NK-92 treated with Interleukin-12 subunit alpha and Interleukin-12 subunit beta, amount 100 ng/mL, for 24 hours (cell line): ENCODE measurements at places on chromosomes 6 and 20.

DNA sequence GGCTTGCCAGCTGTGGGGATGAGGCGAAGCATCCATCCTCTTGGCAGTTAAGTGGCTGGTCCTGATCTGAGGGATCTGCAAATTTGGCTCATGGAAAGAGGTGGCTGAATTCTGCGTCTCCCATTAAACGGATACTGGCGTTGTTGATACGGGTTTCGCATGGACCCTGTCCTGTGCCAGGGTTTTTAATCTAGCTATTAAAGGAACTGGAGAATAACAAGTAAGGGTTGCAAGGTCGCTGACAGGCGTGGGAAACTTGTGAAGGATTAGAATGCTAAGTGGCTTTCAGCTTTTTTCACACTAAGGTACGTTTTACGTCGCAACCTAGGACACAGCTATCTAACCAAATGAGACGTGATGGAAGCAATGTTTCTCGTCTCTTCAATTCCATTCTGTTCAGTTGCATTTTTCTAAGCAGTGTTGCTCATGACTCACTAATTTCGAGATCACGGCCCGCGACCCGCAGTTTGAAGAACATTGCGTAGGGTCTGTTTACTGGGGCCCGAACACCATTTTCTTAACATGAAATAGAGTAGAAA lies 852 bp downstream of the GMNN start:
- no peak for DNase-seq

- DNase-seq, result no peak
Observed at GRCh38 chr20:54212871-54213270, 5.0 kb downstream of the PFDN4 start.

DNA sequence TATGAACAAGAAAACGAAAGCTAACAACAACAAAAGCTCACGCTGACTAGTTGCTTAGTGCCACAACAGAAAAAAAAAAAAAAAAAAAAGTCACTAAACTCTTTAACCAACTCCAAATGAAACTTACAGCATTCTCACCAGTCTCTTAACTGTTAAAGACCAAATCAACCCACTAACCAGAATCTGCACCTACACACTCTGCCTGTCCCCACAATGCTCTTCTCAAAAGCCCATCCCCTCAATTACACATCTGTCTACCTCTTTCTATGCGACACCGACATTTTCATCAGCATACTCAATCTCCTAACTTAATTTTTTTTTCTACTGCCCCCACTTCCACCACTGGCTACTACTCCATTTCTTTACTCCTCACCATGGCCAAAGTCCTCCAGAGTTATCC lies 34.3 kb downstream of the NOL7 start:
- DNase-seq, result no peak

DNA sequence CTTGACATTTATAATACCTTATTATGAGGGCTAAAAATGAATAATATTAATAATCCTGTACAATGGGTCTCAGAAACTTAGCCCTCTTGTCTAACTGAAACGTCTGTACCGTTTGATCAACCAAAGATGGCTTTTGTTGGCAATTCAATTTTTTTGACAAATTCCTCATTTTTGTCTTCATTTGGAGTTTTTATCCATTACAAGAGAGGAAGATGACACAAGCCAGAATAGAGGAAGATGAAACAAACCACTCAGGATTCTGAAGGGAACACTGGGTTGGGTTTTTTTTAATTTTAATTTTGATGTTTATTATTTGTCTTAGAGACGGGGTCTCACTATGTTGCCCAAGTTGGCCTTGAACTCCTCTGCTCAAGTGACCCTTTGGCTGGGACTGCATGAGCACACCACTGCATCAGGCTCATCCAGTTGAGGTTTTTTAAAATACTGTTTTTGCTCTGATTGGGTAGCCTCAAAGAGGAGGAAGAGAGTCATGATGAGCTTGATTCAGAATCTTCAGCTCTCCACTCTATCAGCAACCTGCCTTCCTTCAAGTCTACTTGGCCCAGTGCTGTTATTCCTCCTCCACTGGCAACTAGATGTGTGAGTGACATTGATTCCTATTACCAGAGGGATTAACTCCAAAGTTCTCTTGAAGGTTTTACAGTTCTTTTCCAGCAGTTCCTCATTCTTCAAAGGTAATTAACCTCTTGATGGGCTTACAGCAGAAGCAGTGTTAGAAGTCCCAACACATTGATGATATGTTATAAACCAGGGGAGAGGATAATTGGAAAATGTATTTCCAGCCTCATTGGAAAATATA lies 71.3 kb downstream of the ATXN1 start:
- no peak for DNase-seq

GRCh38 chr20:14956026-14956425 lies 618.6 kb upstream of the FLRT3 start:
- no peak for DNase-seq

DNA sequence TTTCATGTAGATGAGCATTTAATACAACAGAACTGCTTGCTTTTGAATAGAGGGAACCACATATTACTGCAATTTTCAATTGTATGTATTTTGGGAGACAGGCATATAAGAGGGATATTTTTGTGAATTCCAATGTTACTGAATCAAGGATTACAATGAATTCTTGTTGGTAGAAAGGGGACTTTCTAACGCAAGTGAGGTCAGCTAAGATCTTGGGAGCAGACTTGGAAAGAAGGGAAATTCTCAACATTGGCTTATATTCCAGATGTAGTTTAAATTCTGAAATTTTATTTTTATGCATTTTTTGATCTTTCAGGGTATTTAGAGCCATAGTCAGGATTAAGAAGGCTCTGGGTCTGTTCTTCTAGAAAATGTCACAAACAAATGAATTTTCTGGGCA lies 43.3 kb upstream of the CTAGE9 start:
- DNase-seq, result no peak

GRCh38 chr20:58664883-58665282 lies 13.8 kb downstream of the STX16 start:
- no peak for DNase-seq
